ENCODE measurements at places on chromosomes 6 and 20.

DNA sequence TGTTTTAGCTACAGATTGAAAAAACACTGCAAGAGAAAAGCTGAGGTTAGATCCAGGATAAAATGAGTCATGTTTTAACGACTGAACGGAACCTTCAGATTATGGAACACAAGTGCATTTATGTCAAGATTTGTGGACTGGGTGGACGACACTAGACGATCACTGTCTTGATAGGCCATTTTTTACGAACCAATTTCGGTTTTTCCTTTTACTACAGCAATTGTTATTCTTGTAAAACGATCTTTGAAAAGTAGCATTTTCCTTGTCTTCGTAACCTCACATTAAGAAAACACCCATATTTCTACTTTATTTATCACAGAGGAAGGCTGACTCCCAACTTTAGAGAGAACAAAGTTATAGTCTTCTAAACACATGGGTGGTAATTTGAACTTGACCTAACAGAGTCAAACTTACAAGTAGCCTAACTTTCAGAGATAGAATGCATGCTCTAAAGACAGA is 294.2 kb upstream of the TCF21 start:
- DNase-seq = no peak

DNA sequence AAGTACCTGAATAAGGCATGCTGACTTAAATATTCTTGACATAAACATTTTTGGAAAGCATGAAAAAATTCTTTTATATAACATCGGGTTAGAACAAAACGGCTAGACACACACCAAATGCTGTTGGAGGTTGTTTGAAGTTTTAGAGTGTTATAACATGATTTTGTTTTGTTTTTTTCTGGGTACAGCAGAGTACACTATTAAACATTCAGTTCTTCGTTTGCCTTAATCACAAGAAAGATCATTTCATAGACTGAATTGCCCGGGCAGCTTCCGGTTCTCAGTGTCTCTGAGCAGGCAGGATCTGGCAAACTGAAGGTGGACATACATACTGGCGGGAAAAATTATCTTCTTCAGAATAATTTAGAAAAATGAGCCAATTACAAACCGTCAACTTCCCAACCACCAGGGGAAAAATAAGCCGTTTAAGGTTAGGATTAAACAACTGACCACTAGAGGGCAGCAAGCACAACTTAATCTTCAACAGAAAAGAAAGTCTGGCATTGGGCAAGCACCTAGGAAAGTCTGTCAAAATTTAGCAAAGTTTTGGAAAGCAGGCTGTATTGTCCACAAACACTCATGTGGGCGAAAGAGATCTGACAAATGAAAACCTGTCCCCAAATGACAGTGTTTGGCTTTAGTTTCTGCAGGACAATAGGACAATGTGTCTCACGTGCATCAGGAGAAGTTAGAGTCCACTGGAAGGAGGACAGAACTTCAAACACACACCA is 15.0 kb downstream of the ZNF217 start:
- peak; percentile 74 for DNase-seq

DNA sequence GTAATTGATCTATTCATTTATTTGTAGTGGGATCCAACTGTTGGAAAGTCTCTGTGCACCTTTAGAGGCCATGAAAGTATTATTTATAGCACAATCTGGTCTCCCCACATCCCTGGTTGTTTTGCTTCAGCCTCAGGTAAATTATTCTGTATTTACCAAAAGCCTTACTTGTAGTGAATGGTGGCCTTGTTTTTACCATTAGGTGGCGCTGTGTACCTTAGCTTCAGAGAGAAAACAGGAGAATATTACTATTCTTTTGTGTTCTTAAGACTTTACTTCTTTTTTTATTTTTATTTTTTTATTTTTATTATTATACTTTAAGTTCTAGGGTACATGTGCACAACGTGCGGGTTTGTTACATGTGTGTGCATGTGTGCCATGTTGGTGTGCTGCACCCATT is 23.7 kb downstream of the PEX7 start:
- DNase-seq = peak; percentile 34

GRCh38 chr6:168352096-168352495 is 32.5 kb upstream of the DACT2 start:
- no peak for DNase-seq

DNA sequence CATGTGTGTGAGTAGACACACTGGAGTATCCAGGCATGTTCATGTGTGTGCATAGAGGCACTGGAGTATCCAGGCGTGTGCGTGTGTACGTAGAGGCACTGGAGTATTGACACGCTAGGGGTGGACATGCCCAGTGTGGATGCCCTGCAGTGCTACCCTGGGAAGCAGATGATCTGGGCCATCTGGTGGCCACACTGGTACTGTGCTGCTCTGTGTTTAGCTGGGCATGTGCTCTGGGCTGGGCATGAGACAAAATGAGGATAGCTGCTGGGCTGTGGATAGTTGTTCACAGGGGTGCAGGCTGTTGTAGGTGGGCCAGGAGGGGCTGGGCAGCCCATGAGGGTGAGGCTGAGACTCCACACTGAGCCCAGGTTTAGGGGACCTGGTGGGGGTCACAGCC is 24.0 kb upstream of the NPBWR2 start:
- DNase-seq = no peak

- no peak for DNase-seq
Measured at GRCh38 chr6:30066082-30066481, 916 bp upstream of the PPP1R11 start.

DNA sequence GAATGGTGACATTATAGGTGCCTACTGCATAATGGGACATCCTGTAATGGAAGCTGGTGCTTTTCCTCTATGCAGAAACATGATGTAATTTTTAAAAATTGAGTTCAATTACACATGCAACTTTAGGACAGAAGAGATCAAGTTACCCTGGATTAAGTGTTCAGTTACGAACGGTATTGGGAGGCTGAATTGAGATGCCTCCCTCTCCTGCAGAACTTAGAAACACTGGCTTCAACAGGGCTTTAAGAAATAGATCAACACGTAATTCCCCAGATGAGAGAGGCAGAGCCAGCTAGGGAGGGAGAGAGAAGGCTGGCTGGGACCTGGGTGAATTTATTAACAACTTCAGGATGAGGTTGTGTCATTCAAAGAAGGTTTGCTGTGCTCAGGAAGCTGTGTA is 232.8 kb downstream of the CDH26 start:
- DNase-seq = no peak

GRCh38 chr20:44955270-44955669 is 4.9 kb downstream of the TOMM34 start:
- DNase-seq = no peak

- DNase-seq = no peak
Measured at GRCh38 chr6:70215460-70216108, 87.3 kb downstream of the COL9A1 start.

- no peak for DNase-seq
Measured at GRCh38 chr20:4217349-4217841, 202.0 kb upstream of the RNF24 start.

DNA sequence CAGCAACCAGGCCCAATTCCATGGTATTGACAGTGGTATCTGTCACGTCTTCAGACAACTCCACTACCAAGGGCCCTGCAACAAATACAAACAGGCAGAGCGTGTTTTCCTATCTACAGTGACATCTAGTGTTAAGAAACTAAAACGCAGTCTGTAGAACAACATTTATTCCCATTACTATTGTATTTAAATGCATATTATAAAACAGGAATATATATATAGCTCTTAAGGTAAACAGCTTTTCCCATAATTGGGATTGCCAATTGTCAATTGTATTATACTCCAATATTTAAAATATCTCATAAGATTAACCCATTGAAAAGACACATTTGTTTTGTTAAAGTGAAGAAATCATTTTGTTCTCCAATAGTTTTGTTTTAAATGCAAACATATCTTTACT is 97.2 kb downstream of the KIF16B start:
- peak; percentile 45 for DNase-seq

GRCh38 chr20:32320305-32320704 is 37.8 kb upstream of the ASXL1 start:
- DNase-seq = no peak

DNA sequence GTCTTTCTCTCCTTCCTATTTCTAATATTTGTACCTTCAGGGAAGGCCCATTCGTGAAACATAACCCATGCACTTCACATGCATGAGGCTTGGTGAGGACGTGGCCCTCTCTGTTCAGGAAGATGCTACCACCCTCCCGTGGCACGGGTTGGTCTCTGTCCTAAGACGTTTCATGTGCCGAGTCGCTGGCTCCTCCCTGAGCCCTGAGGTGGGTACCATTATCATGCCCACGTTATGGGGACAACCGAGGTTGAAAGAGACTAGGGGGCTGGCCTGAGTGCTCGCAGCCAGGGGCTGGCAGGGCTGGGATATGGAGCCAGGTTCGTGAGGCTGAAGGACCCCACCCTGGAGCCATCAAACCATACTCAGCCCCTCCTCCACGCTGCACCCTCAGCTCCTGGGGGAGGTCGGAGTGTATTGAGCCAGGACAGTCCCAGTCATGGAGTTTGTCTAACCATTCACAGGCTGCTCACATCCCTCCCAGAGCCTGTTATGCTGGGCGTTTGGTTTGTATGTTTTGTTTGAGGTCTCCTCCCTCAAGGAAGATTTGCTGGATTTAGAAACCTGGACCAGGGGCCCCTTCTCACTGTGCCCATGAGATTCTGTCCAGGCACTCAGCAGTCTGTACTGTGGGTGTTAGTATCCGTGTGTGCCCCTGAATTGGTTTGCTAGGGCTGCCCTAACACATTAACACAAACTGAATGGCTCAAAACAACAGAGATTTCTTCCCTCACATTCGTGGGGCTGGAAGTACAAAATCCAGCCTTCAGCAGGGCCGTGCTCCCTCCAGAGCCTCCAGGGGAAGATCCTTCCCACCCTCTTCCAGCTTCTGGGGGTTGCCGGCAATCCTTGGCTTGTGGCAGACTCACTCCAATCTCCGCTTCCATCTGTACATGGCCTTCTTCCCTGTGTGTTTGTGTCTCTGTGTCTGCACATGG is 88.3 kb downstream of the ANKRD60 start:
- no peak for DNase-seq

- DNase-seq = no peak
Measured at GRCh38 chr6:150336299-150336698, 32.5 kb upstream of the IYD start.

GRCh38 chr20:16451001-16451400 is 122.2 kb downstream of the KIF16B start:
- DNase-seq = no peak

DNA sequence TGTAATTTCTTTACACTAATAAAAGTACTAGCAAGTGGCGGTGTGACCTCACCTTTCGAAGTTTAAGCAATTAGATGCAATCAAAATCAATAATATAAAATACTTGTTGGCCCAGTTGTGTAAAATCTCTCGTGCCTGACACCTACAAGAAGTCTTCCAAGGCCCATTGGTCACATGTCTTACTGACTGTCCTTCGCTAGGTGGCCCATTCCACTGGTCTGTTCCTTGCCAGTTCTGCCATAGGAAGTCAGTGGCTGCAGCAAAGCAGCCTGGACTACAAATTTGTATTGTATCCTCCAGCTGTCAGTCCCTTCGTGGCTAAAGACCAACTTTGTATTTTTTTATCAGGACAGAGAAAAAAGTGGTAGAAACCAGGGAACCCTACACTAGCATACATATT is 61.8 kb downstream of the CYB5R4 start:
- no peak for DNase-seq

DNA sequence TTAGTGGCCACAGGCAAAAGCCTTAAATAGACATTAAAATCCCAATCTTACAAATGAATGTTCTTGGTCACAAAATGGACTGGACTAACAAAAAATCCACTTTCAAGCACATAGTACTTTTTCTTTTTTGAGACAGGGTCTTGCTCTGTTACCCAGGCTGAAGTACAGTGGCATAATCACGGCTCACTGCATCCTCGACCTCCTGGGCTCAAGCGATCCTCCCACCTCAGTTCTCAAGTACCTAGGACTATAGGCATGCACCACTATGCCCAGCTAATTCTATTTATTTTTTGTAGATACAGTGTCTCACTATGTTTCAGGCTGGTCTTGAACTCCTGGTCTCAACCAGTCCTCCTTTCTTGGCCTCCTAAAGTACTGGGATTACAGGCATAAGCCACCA is 59.4 kb downstream of the MAP3K5 start:
- no peak for DNase-seq

- no peak for DNase-seq
Measured at GRCh38 chr6:48069280-48069679, 41.7 kb downstream of the PTCHD4 start.

GRCh38 chr6:25407431-25407830 is 128.3 kb downstream of the CARMIL1 start:
- no peak for DNase-seq

- no peak for DNase-seq
Measured at GRCh38 chr6:109478841-109479624, 4.0 kb downstream of the ZBTB24 start.

DNA sequence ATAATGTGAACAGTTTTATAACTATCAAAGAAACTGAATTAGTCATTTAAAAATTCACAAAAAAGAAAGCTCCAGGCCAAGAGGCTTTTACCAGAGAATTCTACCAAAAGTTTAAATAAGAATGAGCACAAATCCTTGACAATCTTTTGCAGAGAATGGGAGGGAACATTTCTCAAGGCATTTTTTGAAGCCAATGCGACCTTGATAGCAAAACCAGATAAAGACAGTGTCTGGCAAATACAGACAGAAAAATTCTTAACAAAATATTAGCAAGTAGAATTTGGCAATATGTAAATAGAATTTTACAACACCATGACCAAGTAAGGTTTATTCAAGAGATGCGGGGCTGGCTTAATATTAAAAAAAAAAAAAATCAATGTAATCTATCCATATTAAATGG is 41.7 kb downstream of the RNF24 start:
- DNase-seq = no peak

- DNase-seq = peak; percentile 44
Measured at GRCh38 chr6:41733707-41734665, 1.4 kb downstream of the TFEB start.

GRCh38 chr20:1402149-1402548 is 9.3 kb upstream of the FKBP1A start:
- DNase-seq = no peak

- DNase-seq = no peak
Measured at GRCh38 chr20:32205110-32205842, 2.3 kb downstream of the PLAGL2 start.

DNA sequence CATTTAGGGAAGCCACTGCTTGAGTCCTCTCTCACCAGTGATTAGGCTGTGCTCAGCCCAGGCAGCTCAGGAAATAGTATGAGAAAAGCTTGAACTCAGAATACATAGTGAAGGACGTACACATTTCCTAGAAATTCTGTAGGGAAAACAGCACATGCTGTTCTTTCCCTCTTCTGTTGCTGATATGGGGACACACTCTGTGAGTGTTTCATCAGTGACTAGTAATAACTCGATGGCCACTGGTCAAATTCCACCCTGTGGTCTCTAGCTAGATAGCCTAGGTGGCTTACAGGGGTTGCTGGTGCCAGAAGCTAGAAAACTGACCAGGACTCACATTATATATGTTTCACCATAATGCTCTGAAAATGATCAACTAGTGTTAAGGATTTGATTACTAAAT is 259.8 kb upstream of the SOX4 start:
- no peak for DNase-seq

DNA sequence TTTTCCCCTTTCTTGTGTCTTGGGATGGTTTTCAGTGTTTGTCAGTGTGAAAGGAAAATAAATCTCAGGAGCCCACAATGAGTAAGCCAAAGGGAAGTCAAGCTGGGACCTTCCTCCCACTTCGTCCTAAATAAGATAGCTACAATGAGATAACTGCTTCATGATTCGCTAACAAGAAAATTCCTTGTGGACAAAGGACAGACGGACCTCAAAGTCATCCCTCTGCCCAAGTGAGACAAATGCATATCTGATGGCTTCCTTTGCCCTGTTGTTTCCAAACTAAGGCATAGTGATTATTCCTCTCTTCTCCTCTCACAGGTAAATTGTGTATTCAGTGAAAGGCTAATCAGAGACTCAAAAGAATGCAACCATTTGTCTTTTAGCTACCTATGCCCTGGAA is 26.1 kb upstream of the ADTRP start:
- DNase-seq = no peak

GRCh38 chr6:32940656-32941213 is at the start of gene HLA-DMB:
Gene HLA-DMB, minus strand, starts transcription at chr6:32941028. Its CDS starts 221 bp downstream, at chr6:32940807.
- peak; percentile 72 for DNase-seq

Measured in NCI-H1436 (cell line).